ENCODE measurements at places on chromosomes 1 and 21.
A peak's percentile ranks its signal among the peaks of the same experiment; 100 is the strongest.

- no peak for DNase-seq
These were observed 5.2 kb downstream of the ADPRS start for GRCh38 chr1:36093929-36094328.

DNA sequence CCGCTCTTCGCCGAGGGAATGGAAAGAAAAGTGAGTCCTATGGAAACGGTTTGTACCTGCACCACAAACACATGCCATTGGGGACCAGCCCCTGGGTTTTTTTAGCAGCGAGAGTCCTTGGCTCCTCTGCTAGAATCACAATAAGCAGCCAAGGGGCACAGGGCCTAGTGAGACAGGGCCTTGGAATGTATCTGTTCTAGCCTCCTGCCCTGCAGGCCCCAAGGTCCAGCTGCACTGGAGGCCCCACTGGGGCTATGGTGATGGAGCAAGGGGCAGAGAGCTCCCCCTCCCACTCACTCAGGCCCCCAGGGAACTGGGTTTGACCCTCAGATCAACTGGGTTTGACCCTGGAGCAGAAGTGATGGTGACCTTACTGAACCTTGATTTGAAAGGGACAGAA lies 14.4 kb downstream of the SHISA4 start:
- peak; percentile 58 for DNase-seq

GRCh38 chr1:18234790-18235242 lies 127.2 kb downstream of the IGSF21 start:
- peak; percentile 47 for DNase-seq

DNA sequence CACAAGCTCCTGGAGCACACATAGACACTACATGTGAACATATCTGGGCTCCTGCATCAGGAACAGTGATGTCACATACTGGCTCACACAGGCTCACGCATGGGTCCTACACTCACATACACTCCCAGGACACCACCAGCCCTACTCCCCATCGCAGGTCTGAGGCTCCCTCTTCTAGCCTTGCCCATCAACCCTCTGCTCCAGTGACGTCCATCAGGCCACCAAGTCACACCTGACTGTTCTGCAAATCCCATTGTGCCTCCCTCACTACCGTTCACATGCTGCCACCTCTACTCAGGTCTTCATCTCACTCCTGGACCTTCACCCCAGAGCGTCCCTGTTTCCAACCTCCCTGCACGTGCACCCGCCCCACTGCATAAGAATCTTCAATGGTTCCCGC lies 18.1 kb downstream of the TFAP2E start:
- no peak for DNase-seq

- DNase-seq: peak; percentile 53
These were observed 1.2 kb downstream of the PTPN14 start for GRCh38 chr1:214550013-214550856.

GRCh38 chr1:111747282-111747734 lies 8.1 kb upstream of the INKA2 start:
- DNase-seq: peak; percentile 67

DNA sequence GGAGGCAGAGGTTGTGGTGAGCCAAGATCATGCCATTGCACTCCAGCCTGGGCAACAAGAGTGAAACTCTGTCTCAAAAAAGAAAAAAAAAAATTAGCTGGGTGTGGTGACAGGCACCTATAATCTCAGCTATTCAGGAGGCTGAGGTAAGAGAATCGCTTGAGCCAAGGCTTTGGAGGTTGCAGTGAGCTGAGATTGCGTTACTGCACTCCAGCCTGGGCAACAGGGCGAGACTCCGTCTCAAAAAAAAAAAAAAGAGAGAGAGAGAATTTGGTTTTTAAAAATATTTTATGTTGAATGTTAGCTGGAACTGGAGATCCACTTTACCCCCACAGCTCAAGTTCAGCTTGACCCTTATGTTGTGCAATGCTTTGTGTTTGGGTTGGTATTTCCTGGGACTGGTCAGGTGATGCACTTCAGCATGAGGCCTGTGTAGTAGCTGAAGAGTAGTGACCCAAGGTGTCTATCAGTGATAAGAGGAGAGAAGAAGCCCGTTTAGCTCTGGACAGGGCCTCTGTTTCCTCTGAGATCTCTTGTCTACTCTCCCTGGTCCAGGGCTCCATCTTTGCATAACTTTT lies 36.8 kb upstream of the MACF1 start:
- no peak for DNase-seq

DNA sequence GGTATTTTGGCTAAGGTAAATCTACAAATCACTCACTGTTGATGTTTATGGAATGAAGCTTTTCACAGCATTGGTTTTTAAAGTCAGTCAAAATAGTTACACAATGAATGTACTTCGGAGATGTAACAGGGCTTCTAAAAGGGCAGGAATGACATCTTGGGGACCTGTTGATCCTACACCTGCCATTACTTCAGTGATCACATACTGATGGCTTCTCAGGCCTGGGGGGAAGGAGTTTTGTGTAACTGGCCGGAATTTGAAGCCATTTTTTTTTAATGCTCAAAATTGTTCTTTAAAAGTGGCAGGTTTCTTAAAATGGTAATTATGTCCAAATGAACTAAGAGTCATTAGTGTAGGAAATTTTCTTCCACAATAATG lies 11.2 kb downstream of the RPL5 start:
- no peak for DNase-seq

- DNase-seq: no peak
These were observed 41.7 kb downstream of the ALPL start for GRCh38 chr1:21550866-21551475.

GRCh38 chr1:32335535-32335789 lies 571 bp downstream of the MARCKSL1 start:
- no peak for DNase-seq

GRCh38 chr1:167484726-167485502 lies 33.4 kb downstream of the CD247 start:
- DNase-seq: no peak

All from fibroblast of skin of right quadriceps (primary cell).